ENCODE measurements at places on chromosomes 2 and 18. TPM values are rescaled to one million over a fixed set of nuclear protein-coding genes. Genes with fewer than 3 reads are reported as not detected.

Gene SLC16A14
- 0.23 TPM for total RNA-seq

Gene ASB18
- not detected for total RNA-seq

Gene TXNL1
- total RNA-seq: 35.2 TPM

Gene SERPINE2
- total RNA-seq: 110 TPM

Gene DYNAP
- not detected for total RNA-seq

Gene CAPN13
- total RNA-seq: not detected

Gene ACADL
- not detected for total RNA-seq

Gene LRP1B
- 0.12 TPM for total RNA-seq

Gene RGPD3
- total RNA-seq: 0.43 TPM

Gene ODC1
- total RNA-seq: 73.6 TPM

Gene SIX2
- total RNA-seq: 19.5 TPM

Gene D2HGDH
- 20.3 TPM for total RNA-seq

Gene VWA3B
- total RNA-seq: not detected

Gene FARP2
- 33.5 TPM for total RNA-seq

Gene DLGAP1
- 0.12 TPM for total RNA-seq

Gene GLB1L
- 24.3 TPM for total RNA-seq

Gene SCYGR4
- not detected for total RNA-seq

Gene MC4R
- total RNA-seq: not detected

Gene CD8A
- total RNA-seq: not detected

Gene SFTPB
- not detected for total RNA-seq

Gene ALLC
- not detected for total RNA-seq

Gene TMEM237
- 32.5 TPM for total RNA-seq

Gene GULP1
- total RNA-seq: 12.6 TPM

Gene LRATD1
- total RNA-seq: not detected

Gene RTP5
- not detected for total RNA-seq

Gene ABCG5
- not detected for total RNA-seq

Gene ALPI
- not detected for total RNA-seq

Gene CHRNG
- not detected for total RNA-seq

Gene MGAT4A
- total RNA-seq: 0.68 TPM

Gene MYCN
- total RNA-seq: not detected

Gene NAB1
- total RNA-seq: 27.9 TPM

Gene SERPINB4
- not detected for total RNA-seq

Gene ITPRID2
- total RNA-seq: 42.9 TPM

Gene TRIM54
- not detected for total RNA-seq

Gene ACVR1
- total RNA-seq: 29.6 TPM

Gene SLC8A1
- 7.9 TPM for total RNA-seq

Gene AMER3
- total RNA-seq: not detected

Gene SKA1
- 1.9 TPM for total RNA-seq

Gene FSHR
- total RNA-seq: not detected

Gene ONECUT2
- not detected for total RNA-seq

Gene SNRNP200
- 46.4 TPM for total RNA-seq

Gene NPAS2
- 12.6 TPM for total RNA-seq
